Subcutaneous adipose tissue (tissue), 4 donors: ENCODE measurements at places on chromosomes 5 and 9. TPM values are rescaled to one million over a fixed set of nuclear protein-coding genes. Genes with fewer than 3 reads are reported as not detected.

UHRF2 gene
- total RNA-seq, result 49.5 TPM

CDKN2B gene
- total RNA-seq, result 45.2 TPM

MYMK gene
- total RNA-seq, result not detected

NUTM2F gene
- total RNA-seq, result not detected

HMMR gene
- 0.33 TPM for total RNA-seq

BAAT gene
- total RNA-seq, result not detected

ZNF366 gene
- total RNA-seq, result 2.6 TPM

GABRB2 gene
- total RNA-seq, result 22.4 TPM

RANBP17 gene
- total RNA-seq, result 4.4 TPM

LHFPL2 gene
- total RNA-seq, result 104 TPM
